ENCODE measurements at places on chromosomes 7 and 10.

DNA sequence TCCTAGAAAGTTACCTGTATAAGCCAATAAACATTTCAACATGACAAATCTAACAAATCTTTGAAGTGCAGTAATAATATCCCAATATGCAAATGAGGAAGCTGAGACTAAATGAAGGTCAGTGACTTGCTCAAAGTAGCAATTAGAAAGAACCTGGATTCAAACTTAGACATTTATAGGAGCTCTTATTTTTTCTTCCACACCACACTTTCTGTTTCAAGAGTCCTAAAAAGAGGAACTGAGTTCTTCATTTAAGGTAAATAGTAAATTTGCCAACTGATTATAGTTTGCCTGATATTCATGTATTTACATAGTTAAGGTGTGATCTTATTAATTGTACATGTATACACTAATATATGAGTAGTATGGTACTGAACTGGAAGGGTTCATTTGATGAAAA, 44.0 kb downstream of the KLHDC10 start:
- peak; percentile 66 for DNase-seq

- DNase-seq: no peak
Observed at GRCh38 chr10:51733057-51733456, 33.7 kb upstream of the CSTF2T start.

GRCh38 chr10:7915923-7916536, 97.7 kb downstream of the TAF3 start:
- no peak for DNase-seq

GRCh38 chr7:123539871-123540270, 5.5 kb upstream of the IQUB start:
- DNase-seq: no peak

DNA sequence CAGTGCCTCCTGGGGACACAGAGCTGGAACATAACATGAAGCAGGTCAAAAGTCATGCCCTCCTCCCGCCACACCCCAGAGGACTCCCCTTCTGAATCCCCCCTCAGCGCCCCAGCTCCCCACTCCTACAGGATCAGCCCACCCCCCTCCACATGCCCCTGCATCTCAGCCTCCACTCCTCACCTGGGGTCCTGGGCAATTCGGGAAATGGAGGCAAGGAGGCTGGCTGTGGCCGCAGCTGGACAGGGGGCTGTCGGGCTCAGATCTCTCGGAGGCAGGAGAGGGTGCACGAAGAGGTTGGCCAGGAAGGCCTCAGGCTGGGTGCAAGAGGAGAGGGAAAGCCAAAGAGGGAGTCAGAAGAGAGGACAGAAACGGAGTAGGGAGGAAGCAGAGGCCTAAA, 7.8 kb downstream of the ATG9B start:
- no peak for DNase-seq

DNA sequence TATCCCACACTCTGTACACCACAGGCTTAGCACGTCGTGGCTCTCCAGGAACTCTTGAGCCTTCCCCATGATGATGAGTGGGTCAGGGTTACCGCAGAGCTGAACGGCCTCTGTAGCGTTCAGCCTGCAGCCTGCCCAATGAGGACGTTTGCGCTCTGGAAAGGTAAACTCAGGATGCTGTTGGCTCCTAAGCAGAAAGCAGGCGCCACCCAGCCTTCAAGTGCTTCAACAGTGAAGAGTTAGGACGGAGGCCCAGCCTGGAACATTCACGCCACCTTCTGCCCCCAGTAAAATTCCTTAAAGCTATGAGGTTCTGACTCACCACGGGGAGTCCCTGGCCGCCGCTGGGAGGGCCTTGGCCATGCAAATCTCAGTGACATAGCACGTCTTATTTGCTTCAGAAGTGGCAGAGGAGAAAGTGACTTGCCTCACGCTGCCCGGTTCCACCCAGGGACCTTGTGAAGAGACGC, 161.5 kb upstream of the SH2B2 start:
- no peak for DNase-seq

GRCh38 chr10:89304446-89304845, 2.6 kb downstream of the IFIT2 start:
- DNase-seq: no peak

DNA sequence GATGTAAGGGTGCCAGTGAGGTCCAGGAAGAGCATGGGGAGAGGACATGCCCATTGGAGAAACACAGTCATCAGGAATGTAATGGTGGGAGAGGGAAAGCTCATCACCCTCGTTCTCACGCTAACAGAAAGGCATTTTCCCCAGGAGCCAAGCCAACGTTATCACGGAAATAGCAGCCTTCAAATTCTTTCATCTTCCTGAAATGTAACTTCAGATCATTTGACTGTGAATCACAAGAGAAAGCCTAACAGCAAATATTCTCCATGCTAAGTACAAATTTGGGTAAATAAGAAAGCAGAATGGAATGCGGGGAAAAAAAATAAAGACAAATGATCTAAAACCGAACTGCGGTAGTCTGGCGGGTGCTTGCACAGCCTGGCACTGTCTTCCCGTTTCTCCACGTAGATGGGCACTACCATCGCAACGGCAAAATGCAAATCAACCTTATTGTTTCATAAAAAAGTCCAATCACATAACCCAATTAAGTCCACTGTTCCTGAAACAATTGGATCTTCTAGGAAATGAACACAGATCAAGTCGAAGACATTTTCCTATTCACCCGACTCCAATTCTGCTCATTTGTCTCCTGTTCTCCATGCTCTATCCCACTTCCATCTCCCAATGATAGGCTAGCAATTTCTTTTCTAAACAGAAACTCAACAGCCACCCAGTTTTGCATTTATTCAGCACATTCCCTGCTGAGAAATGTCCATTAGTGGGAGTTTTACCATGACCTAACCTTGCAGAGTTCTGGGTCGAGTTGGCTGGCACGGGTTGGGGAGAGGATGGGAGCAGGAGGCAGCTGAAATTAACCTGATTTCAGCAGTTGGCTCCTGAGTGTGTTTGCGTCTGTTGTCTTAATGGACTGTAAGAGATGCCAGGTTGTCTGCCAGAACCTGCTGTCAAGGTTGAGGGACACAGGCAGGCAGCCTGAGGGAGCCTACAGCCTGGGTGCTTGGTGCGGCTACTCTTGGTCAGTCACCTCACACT, 74.6 kb upstream of the FRMD4A start:
- no peak for DNase-seq

DNA sequence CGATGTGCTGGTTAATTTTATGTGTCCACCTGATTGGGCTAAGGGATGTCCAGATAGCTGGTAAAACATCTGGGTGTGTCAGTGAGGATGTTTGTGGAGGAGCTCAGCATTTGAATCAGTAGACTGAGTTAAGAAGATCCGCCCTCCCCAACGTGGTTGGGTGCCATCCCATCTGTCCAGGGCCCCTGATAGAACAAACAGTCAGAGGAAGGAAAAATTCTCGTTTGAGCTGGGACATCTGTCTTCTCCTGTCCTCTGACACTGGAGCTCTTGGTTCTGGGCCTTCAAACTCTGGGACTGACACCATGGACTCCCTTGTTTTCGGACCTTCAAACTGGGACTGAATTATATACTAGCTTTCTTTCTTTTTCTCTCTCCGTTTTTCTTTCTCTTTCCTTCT, 59.6 kb downstream of the CARD11 start:
- DNase-seq: no peak

- DNase-seq: no peak
Observed at GRCh38 chr10:4241724-4242345, 456.8 kb upstream of the KLF6 start.

DNA sequence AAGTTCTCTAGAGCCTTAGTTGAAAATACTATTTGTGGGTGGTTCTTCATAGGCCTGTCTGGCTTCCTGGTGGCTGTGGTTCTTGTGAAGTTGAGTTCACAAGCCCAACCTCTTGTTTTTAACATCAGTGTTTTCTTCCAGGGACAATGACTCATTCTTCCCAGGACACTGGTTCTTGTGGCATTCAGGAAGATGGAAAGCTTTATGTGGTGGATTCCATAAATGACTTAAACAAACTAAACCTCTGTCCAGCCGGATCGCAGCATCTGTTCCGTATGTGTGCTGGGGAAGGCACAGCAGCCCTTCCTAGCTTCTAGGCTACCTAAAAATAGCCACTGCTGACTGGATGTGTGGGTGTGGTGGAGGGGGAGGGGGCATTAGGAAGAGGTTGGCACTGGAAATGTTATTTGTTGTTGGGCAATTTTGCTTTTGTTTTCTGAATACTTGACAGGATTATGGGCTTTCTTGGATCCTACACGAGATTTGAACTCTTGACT, 3.9 kb downstream of the LSMEM1 start:
- no peak for DNase-seq

GRCh38 chr10:124573726-124574455, 112.3 kb downstream of the LHPP start:
- no peak for DNase-seq

- no peak for DNase-seq
Observed at GRCh38 chr7:139598642-139599041, 75.2 kb downstream of the CLEC2L start.

- DNase-seq: peak; percentile 74
Observed at GRCh38 chr10:100338434-100339036, 8.5 kb upstream of the SCD start.

DNA sequence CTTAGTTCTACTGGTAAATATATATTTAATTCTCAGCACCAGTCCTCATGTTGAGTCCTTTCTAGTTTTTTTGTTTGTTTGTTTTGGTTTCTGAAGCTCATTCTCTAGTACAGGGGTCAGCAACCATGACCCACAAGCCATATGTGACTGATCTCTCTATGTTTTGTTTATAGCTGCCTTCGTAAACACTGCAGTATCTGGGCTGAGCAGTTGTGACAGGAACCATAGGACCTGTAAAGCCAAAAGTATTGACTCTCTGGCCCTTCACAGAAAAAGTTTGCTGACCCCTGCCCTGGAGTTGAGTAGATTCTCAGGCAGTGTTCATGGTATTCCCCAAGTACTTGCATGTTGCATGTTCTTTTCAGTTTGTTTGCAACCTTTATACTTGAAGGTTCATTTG, 20.8 kb downstream of the NET1 start:
- DNase-seq: no peak

- DNase-seq: no peak
Observed at GRCh38 chr7:158077151-158077840, 510.3 kb downstream of the PTPRN2 start.

GRCh38 chr7:144118341-144118740, 4.6 kb upstream of the OR2A14 start:
- no peak for DNase-seq

- no peak for DNase-seq
Observed at GRCh38 chr7:22207724-22208225, 149.2 kb downstream of the RAPGEF5 start.

GRCh38 chr10:95567903-95568630, 6.9 kb upstream of the SORBS1 start:
- DNase-seq: no peak

DNA sequence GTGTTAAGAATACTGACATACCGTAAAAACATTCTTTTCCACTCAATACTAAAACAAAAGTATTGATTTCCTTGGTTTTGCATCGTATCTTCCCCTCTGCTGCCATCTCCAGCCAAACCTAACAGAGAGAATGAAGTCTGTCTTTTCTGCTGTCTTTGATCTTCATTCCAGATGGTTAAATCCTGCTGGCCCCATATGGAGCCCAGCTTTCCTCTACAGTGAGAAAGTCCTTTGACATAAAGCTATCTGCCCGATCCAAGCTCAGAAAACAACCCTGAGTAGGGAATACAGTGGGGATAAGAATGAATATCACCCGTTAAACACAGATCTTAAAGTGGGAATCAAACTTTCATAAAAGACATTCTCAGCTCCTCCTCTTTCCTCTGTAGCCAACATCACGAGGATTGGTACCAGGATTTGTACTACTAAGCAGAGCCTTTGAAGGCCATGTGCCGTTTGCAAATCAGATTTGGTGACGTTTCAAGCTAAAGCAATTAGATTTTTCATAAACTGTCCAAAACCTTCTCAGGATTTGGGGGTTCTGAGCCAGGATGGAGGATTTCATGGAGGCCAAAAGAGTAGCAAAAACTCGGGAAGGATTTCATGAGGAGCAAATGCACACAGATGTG, 30.8 kb upstream of the GPAM start:
- no peak for DNase-seq

GRCh38 chr10:78556705-78557432, 511.9 kb upstream of the ZMIZ1 start:
- DNase-seq: no peak

- DNase-seq: no peak
Observed at GRCh38 chr10:118908557-118909256, 120.8 kb upstream of the NANOS1 start.

DNA sequence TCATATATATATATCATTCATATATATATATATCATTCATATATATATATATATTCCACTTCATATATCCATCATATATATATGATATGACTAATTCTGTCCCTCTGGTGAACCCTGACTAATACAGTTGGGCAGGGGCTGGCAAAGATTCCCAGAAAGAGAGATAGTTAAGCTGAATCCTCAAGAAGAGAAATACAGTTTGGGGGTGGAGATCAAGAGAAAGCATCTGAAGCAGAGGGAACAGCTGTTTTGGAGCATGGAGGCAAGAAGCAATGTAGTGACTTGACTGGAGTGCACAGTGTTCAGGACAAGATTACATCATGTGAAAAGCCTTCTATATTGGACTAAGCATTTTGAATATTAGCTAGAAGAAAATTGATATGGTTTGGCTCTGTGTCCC, 540.7 kb downstream of the MAGI2 start:
- no peak for DNase-seq

DNA sequence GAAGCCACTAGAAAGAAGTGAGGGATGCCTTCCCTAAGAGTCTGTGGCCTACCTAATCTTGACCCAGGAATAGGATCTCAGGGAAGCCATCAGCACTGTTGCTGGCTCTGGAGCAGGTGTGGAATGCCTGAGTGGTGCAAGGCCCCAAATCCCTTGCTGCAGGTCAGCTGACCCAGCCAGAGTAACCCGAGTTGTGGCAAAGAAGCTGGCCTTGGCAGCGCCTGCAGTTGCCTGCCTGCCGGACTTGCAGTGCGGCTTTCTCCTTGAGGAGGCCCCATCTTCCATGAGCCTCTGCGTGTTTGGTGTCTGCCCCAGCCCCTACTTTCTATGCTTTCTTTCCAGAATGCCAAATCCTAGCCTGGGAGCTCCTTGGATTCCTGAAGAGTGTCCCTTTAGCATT, 5.8 kb downstream of the KIAA1217 start:
- DNase-seq: no peak

DNA sequence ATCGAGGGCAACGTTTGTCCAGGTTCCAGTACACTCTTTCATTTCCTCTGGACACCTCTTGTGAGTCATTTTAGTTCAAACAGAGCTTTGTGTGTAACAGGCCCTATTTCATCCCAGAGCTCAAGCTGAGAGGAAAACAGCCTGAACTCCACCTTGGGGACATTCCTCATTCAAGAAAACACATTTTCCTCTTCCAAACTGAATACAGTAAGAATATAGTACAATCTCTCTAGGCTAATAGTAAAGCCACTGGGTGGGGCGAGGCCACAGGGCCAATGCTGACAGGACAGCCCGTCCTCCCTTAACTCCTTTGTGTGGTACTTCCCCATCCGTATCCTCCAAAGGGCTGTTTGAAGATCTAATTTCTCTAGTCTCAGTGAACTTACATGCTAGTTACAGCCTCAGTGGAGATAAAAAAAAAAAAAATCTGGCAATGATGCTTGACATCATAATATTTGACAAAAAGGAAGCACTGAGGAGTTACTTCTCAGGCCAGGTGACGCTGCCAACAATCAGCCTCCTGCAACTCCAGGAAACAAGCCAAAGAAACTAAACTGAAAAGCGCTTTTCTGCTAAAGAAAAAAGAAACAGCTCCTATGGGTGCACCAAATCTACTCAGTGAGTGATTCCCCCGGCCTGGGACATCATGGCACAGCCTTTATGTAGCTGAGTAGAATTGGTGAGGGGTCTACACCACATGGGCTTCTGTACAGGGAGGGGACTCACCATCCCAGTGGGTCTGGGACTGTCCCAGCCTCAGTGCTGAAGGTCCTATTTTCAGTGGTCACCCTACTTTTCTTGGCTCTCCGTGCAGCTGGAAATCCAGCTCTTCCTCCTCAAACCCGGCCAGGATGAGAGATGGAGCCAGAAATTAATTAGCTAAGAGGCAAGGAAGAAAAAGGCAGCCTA, 238.2 kb upstream of the NEBL start:
- no peak for DNase-seq
